ENCODE measurements at places on chromosomes 2 and 18. TPM values are rescaled to one million over a fixed set of nuclear protein-coding genes. Genes with fewer than 3 reads are reported as not detected.

DNA sequence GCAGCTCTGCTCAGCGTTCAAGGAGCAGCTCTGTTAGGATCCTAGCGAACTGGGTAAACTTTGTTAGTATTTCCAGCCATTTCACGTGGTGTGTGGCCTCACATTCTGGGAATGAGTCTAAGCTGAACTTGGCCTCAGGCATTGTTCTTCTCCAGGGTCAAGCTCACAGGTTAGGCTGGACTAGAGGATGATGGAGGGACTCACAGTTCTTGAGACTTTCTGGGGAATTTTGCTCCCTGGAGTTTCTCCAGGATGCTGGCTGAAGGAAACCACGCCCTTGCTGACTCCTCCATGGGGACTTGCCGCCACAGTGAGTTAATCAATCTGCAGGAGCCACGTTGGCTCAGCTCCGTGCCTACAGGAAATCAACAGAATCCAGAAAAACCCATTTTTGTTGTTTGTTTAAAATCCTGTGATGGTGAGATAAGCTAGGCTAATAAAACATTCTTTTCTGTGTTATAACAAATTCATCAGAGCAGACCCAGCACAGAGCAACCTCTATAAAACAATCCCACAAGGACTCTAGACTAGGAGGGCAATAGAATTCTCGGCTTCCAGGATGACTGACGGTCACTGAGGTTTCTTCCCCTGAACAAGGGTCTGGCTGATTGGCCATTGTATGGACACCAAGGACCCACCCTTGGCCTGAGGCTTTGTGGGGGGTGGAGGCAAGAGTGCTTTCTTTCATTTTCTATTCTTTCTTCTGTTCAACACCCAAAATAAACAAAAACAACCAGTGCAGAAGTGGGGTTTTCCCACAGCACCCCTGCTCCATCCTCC lies 12.6 kb downstream of the CNDP1 start:
- DNase-seq: no peak

DNA sequence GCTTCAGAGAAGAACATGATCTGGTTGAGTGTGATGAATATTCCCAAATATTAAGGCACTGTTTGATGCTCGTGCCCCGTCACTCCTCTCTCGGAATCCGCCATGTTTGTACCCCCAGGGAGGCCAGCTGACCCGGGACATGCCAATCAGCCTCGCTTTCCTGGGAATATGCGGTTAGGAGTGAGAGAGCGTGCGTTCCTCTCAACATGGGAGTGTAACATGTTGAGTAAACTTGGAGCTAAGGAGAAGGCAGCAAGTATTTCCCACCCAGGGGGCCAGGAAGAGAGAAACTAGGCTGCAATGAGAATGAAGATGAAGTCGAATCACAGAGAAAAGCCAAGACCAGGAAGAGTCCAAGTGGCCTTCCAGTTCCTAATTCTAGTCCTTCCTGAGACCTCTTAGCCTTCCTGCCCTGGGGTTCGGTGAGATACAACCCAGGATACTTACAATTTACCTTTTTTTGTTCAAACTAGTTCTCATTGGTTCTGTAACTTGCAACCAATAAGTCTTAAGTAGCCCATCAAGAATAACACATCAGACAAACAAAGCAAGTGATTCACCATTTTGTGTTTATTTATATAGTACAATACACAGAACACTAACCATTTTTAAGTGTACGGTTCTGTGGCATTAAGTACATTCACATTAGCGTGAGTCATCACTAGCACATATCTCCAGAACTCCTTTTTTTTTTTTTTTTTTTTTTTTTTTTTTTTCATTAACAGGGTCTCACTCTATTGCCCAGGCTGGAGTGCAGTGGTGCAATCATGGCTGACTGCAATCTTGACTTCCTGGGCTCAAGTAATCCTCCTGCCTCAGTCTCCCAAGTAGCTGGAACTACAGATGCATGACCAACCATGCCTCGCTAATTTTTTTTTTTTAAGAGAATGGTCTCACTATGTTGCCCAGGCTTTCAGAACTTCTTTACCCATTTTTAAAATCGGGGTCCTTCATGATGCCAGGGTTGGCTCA lies 36.4 kb upstream of the SLC1A4 start:
- no peak for DNase-seq

GRCh38 chr2:219748671-219749570 lies 121.5 kb downstream of the SLC4A3 start:
- no peak for DNase-seq

GRCh38 chr2:61582165-61582564 lies 44.0 kb upstream of the XPO1 start:
- DNase-seq: no peak

DNA sequence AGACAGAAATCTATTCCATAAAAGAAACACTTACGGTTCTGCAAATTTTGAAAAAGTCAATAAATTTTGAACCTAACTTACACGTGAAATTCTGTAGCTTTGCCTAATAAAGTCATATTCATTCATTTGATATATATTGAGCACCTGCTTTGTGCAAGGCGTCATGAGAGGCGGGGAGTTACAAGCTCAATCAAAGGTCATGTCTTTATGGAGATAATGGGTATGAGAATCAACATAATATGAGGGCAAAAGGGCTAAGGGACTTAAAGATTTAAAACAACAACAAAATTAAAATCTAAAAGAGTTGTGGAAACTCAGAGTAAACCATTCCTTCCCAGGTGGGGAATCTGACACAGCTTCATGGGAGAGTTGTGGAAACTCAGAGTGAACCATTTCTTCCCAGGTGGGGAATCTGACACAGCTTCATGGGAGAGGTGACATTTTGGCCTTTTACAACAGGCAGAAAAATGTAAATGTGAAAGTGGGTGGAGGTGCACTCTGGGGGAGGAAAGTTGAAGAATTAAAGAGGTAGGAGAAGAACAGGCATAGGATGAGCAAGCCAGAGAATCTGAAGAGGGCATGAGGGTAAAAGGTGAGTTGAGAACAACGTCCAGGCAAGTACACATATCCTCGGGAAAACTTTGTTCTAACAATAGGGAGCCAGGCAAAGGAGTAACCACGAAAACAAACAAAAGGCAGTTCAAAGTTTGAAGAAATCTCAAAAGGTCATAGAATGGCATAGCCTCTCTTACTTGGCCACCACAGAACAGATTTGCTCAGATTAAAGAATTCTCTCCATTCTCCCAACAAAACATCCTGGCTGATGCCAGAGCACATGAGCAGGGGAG lies 49.5 kb upstream of the CD226 start:
- peak; percentile 2 for DNase-seq

DNA sequence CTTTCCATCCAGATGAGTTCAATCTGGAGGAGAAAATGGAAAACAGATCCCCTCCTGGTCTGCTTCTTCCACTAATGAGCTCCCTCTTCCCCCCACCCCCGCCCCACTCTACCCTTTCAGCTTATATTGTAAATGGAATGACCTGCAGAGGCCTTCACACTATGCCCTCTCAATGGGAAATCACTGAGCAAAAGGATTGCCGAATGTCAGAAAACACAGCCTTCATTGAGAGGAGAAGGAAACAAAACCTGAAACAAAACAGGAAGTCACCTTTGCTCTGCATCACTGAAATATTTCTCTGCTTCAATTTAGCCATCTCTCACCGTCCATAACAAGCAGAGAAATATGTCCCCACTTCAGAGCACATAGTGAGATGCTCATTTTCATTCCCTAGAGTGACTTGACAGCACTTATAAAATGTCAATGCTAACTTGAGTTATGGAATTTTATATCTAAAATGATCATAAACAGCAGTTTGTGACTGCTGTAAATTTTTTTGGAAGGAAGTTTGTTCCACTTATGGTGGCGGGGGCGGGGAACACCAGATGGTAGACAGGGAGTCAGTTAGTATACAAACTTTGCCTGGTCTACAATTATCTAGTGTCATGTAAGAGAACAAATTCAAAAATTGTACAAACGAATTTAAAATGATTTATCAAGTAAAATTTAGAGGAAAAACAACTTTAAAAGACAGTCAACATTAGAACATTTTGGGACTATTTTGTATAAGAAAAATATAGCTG lies 1.8 kb upstream of the FRZB start:
- no peak for DNase-seq

DNA sequence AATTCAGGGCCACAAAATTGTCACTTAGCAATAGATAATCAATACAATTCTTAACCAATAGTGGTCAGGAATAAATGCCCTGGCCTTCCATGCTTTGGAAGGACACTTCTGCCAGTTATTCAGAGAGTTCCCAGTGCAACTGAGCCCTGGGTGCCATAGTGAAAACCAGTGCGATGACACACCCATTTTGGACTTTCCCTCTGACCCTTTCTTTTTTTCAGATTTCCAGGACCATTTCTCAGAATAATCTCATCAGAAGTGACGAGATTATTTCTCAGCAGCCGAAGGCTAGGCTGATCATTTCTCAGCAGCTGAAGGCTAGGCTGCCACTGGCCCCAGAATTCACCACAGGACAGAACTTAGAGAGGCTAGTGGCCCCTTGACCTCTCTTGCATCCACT lies 106.6 kb upstream of the MYCN start:
- no peak for DNase-seq

- DNase-seq: no peak
These were observed 502.4 kb downstream of the TMEM182 start for GRCh38 chr2:103264058-103264768.

Gene RPRM
- total RNA-seq: not detected

Gene KCNF1
- 0.16 TPM for total RNA-seq

Measured in myocyte (in vitro differentiated cells).